ENCODE measurements at places on chromosomes 12 and 14.

GRCh38 chr12:116423094-116423493 lies 136.1 kb upstream of the MAP1LC3B2 start:
- no peaks in the 10 kb centered on the region for H3K36me3 ChIP-seq
- H3K27me3 ChIP-seq, result no peaks in the 10 kb centered on the region
- H3K4me3 ChIP-seq, result no peak overlapping the region
- peak; percentile 48 for DNase-seq

- no peaks in the 10 kb centered on the region for H3K36me3 ChIP-seq
- no peak for DNase-seq
- no peaks in the 10 kb centered on the region for H3K4me1 ChIP-seq
- peaks cover 39% of the 10 kb centered on the region for H3K27me3 ChIP-seq
- H3K4me3 ChIP-seq, result no peak overlapping the region
These were observed 141.0 kb downstream of the PTPN11 start for GRCh38 chr12:112559784-112560183.

- no peaks in the 10 kb centered on the region for H3K36me3 ChIP-seq
- DNase-seq, result no peak
- no peak overlapping the region for H3K27ac ChIP-seq
- H3K4me3 ChIP-seq, result no peak overlapping the region
- H3K4me1 ChIP-seq, result no peaks in the 10 kb centered on the region
- no peaks in the 10 kb centered on the region for H3K27me3 ChIP-seq
These were observed 94.1 kb downstream of the ANO6 start for GRCh38 chr12:45309836-45310626.

DNA sequence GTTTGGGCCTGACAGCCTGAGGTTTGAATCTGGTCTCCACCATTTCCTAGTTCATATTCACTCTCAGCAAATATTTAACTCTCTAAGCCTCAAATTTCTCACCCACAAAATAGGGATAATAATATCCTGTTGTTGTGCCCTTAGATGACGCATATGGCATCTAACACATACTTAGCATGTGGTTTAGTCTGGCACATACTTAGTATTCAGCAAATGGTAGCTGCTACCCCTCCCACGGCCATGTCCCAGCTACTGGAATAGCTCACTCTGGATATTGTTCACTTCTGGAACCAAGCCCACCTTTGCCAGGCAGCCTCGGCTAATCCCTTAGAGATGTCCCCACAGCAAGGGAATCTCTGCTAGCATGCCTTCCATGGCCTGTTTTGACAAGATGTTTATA lies 53.3 kb downstream of the BICD1 start:
- H3K4me3 ChIP-seq, result no peak overlapping the region
- H3K27me3 ChIP-seq, result no peaks in the 10 kb centered on the region
- H3K27ac ChIP-seq, result no peak overlapping the region
- no peak for DNase-seq
- no peaks in the 10 kb centered on the region for H3K4me1 ChIP-seq

DNA sequence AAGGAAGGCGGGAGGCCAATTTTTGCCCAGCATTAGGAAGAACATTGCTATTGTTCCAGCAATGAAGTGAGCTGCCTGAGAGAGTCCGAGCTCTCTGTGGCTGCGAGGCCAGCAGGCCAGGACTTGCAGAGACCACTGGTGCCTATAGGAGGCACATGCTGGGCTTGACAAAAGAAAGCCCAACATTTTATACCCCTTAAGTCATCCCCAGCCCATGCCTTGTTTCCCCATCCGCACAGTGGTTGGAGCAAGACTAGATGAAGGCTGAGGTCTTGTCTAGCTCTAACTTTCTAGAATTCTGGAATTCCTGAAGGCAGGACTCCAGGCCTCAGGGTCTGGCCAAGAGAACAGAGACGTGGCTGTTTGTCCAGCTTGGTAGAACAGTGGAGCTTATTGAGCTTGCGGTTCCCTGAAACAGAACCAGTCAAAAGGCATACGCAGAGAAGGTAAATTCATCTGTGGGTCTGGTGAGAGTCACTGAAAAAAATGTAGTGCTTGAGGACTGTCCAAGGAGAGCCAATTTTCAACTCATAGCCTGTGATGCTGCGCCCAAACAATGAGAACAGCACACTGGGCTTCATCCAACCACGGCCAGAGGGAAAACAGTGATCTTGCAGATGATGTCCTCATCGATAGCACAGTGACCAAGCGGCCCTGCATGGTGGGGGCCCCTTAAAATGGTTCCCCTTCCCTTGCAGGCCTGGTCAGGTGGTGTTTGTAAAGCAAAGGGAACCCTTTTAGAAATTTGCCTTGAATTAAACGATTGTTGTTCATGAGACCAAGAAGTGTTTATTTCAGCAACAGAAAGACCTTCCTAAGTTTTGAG lies 27.1 kb upstream of the COL2A1 start:
- no peaks in the 10 kb centered on the region for H3K27me3 ChIP-seq
- H3K4me3 ChIP-seq, result no peak overlapping the region
- H3K27ac ChIP-seq, result no peak overlapping the region
- peaks cover 8% of the 10 kb centered on the region for H3K4me1 ChIP-seq

GRCh38 chr14:53501361-53502211 lies 348.5 kb upstream of the DDHD1 start:
- no peaks in the 10 kb centered on the region for H3K27me3 ChIP-seq
- no peak overlapping the region for H3K27ac ChIP-seq
- H3K4me1 ChIP-seq, result no peaks in the 10 kb centered on the region
- no peak overlapping the region for H3K4me3 ChIP-seq

GRCh38 chr14:77248666-77249065 lies 22.3 kb downstream of the NGB start:
- no peak overlapping the region for H3K27ac ChIP-seq
- H3K27me3 ChIP-seq, result no peaks in the 10 kb centered on the region
- H3K36me3 ChIP-seq, result no peaks in the 10 kb centered on the region
- peak; percentile 60 for DNase-seq
